Cardiac muscle cell (in vitro differentiated cells and primary cell): ENCODE measurements at places on chromosomes 2 and 18. TPM values are rescaled to one million over a fixed set of nuclear protein-coding genes. Genes with fewer than 3 reads are reported as not detected.
A peak's percentile ranks its signal among the peaks of the same experiment; 100 is the strongest.

IMPA2 gene
- 16.3 and 60.0 TPM in 2 replicates for total RNA-seq

B3GNT7 gene
- total RNA-seq = 7.7 and 15.8 TPM in 2 replicates

TFPI gene
- total RNA-seq = 6.6 and 9.3 TPM in 2 replicates

MYO5B gene
- 6.4 and 16.7 TPM in 2 replicates for total RNA-seq

POTEI gene
- 1.2 and 2.4 TPM in 2 replicates for total RNA-seq

CABYR gene
- total RNA-seq = 0.99 and 1.7 TPM in 2 replicates

KATNAL2 gene
- total RNA-seq = 4.8 and 19.6 TPM in 2 replicates

CRYBA2 gene
- not detected in 2 replicates for total RNA-seq

PLA2R1 gene
- 0.09 and 0.11 TPM in 2 replicates for total RNA-seq

CACNB4 gene
- total RNA-seq = 0.09 and 0.25 TPM in 2 replicates

WBP1 gene
- total RNA-seq = 168 and 174 TPM in 2 replicates

KCNJ3 gene
- total RNA-seq = 1.9 and 3.3 TPM in 2 replicates

- DNase-seq = no peak
- no peaks in the 10 kb centered on the region for H3K27me3 ChIP-seq
- no peak overlapping the region for H3K27ac ChIP-seq
- no peaks in the 10 kb centered on the region for H3K4me1 ChIP-seq
- peaks cover 3% of the 10 kb centered on the region for H3K36me3 ChIP-seq
- no peak overlapping the region for H3K4me3 ChIP-seq
These were observed 84.4 kb downstream of the DGKD start for GRCh38 chr2:233438573-233439147.

DNA sequence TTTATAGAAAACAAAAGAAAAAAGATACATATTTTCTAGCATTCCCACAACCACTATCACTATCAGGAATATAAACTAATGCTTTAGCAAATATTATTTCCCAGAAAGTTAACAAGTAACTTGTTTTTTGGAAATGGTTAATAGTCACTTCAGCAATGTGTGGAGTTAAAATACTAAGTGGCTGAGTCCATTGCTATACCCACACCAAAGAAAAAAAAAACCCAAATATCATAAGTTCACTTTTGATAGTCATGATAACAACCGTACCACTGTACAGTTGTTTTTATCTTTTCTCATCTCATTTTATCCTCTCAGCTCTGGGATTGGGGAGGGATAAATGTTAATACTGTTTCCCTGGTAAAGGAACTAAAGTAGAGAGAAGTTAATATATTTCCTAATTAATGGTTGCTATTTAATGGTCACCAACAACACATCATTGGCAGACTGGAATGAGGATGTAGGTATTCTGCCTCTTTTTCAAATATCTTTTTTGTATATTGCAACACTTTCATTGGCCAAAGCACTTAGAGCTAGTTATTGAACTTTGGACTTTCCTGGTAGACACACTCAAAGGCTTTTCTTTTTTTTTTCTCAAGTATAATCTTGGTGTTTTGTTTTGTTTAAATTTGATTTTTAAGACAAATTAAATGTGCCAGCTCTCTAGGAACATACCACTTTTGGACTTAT is 18.4 kb upstream of the KANSL1L start:
- no peaks in the 10 kb centered on the region for H3K27me3 ChIP-seq
- no peaks in the 10 kb centered on the region for H3K4me1 ChIP-seq
- DNase-seq = no peak
- H3K4me3 ChIP-seq = no peak overlapping the region
- H3K27ac ChIP-seq = no peak overlapping the region
- no peaks in the 10 kb centered on the region for H3K36me3 ChIP-seq

DNA sequence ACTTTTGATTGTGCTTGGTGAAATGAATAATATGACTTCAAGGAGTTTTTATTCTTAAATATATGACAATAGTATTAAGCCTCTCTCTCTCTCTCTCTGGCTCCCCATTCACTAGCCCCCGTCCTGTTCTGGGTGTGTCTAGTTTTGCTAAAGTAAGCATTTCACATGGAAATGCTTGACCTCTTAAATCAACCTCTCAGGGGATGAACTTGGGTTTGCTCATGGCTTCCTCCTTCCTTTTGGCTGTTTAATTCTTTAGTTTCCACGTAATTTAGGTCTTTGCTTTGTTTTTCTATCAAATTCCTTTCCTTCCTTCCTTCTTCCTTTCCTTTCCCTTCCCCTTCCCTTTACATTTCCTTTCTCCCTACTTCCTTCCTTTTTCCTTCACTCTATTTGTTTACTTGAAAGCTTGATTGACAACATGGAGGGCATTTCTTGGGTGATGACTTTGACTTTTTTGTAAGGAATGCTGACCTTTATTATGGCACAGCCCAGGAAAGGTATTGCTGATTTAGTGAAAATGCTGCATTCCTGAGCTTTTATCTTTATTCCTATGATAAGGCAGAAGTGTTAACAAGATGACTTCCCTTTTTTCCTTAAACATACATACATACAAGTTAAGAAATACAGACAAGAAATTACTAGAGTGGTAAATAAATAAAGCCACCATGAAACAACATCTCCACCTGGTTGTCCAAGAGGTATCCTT is 3.6 kb downstream of the DPP4 start:
- H3K4me1 ChIP-seq = no peaks in the 10 kb centered on the region
- no peak for DNase-seq
- no peak overlapping the region for H3K4me3 ChIP-seq
- peaks cover 46% of the 10 kb centered on the region for H3K27me3 ChIP-seq

- no peak overlapping the region for H3K4me3 ChIP-seq
- no peaks in the 10 kb centered on the region for H3K4me1 ChIP-seq
- no peak overlapping the region for H3K27ac ChIP-seq
- H3K36me3 ChIP-seq = no peaks in the 10 kb centered on the region
- DNase-seq = peak; percentile 24
These were observed 1097.2 kb downstream of the TDRD15 start for GRCh38 chr2:22221006-22221405.

DNA sequence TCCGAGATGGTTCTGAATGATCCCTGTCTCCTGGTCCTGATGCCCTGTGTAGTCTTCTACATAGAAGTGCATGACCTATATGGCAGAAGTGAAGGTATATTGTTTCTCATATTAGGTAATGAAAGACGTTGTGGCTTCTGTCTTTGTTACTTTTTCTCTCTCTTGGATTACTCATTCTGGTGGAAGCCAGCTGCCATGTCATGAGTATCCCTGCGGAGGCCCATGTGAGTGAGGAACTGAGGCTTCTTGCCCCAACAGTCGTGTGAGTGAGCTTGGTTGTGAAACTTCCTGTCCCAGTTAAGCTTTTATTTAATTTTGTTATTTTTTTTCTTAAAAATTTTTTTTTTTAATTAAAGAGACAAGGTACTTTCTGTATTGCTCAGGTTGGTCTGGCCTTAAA is 134.7 kb downstream of the UBR3 start:
- DNase-seq = peak; percentile 83
- no peak overlapping the region for H3K4me3 ChIP-seq
- H3K27me3 ChIP-seq = no peaks in the 10 kb centered on the region
- peaks cover 26% of the 10 kb centered on the region for H3K36me3 ChIP-seq

- no peak for DNase-seq
- H3K27ac ChIP-seq = no peak overlapping the region
- H3K4me3 ChIP-seq = no peak overlapping the region
- peaks cover 33% of the 10 kb centered on the region for H3K27me3 ChIP-seq
These were observed 3.2 kb downstream of the SNED1 start for GRCh38 chr2:241001413-241002274.

DNA sequence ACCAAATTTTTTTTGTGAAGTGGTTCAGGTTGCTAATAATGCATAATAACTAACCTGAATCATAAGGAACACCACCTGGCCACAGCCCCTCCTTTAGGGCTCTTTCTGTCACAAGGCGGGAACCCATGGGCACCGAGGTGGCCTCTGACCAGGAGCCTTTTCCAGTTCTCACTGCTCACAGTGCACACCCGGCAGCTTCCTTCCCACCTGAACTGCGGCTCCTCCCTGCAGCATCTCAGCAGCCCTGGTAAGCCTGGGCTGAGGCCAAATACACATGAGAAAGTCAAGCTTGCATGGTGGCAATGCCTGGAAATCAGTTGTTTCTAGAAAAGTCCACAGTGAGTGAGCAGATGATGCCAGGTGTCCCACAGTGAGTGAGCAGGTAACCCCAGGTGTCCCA is 77.6 kb upstream of the SNTG2 start:
- DNase-seq = no peak
- no peak overlapping the region for H3K27ac ChIP-seq
- no peaks in the 10 kb centered on the region for H3K4me1 ChIP-seq

DNA sequence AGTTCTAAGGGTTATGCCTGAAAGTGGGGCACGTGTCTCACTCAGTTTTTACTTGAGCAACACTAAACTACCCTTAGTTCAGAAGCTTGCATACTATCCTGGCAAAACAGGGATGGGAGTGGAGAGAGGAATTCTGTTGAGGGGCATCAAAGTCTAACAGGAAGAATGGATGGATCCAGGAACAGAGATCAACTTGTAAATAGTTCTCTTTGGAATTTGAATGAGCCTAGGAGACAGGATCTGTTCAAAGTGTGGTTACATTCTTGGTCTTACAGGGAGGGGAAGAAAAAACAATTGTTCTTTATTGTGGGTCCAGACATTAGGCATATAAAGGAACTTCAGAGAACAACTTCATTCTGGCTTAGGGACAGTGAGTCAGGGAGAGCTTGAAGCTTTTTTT is 560.2 kb downstream of the CNTNAP5 start:
- DNase-seq = no peak
- H3K4me1 ChIP-seq = no peaks in the 10 kb centered on the region
- no peak overlapping the region for H3K4me3 ChIP-seq

DNA sequence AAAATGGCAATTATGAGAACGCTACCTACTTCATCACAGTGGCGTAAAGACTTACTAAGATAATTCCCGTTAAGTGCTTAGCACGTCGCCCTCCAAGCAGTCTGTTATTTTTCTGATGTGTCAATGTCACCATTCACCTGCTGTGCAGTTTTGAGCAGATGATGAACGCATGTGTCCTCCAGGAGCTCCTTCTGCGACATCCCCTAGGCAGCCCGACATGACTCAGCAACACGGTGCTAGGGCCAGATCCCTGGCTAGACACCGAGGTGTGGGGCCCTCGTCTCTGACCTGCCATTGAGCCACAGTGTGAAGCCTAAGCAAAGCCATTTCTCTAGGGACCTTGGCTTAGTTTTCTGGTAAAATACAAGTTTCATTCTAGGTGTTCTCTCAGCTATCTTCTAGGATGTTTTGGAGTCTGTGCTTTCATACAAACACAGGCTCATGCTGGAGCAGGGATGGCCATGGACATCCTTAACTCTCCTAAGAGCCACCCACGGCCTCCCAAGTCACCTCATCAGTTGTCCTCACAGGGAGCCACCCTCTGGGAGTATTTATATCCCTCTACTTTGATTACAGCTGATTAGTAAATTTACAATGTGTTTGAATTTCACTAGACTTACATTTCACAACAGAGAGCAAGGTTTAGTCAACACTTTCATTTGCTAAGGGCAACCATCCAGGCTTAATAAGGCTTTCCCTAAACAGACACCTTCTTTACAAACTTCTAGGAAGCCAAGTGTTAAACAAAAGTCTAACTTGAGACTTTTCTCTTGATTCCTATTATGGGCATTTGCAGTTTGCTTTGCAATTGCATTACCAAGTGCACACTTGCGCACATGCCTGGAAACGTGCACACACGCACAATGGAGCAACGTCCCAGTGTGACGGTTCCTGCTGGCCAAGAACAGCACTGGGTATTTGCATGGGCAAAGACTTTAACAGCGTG is 376.8 kb upstream of the ID2 start:
- H3K36me3 ChIP-seq = no peaks in the 10 kb centered on the region
- H3K27ac ChIP-seq = no peak overlapping the region
- no peaks in the 10 kb centered on the region for H3K4me1 ChIP-seq
- H3K4me3 ChIP-seq = no peak overlapping the region
- DNase-seq = no peak

- H3K4me1 ChIP-seq = peaks cover 42% of the 10 kb centered on the region
- H3K4me3 ChIP-seq = no peak overlapping the region
- H3K27ac ChIP-seq = peak overlapping the region; percentile 11
- no peaks in the 10 kb centered on the region for H3K36me3 ChIP-seq
- DNase-seq = no peak
These were observed 3.0 kb downstream of the ADRA2B start for GRCh38 chr2:96113367-96113677.

DNA sequence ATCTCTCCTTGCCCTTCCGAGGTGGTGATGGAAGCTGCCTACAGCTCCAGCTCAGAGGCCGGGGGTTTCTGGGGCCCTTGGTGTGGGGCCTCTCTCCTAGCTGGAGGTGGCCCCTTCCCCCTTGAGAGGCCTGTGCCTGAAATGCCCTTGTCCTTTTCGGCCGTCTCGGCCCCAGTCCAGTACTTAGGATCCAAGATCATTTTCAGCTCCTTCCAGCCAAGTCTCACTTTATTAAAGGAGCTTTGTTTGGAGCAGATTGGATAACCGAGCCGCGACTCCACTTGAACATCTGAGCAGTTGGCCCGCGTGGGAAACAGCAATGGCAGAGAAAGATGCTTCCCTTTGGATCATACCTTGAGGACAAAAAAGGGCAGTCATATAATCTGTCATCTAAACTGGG is 125.0 kb downstream of the NEDD4L start:
- DNase-seq = no peak
- H3K4me3 ChIP-seq = no peak overlapping the region
- no peaks in the 10 kb centered on the region for H3K27me3 ChIP-seq
- H3K4me1 ChIP-seq = no peaks in the 10 kb centered on the region
- H3K27ac ChIP-seq = no peak overlapping the region

DNA sequence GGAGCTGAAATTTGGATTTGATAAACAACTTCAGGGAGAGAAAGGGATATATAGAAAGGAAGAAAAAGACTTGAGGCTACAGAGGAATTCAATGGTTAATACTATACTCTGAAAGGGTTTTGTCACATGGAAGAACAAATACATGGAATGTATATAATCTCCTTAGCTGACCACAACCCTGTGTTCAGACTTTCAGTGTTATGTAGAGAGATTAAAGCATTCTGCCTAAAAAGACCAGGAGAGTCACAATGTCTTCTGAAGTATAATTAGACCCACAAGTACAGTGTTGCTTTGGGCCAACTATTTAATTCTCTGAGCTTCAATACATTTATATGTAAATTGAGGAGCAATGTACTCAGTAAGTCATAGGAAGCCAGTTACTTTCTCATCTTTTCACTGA is 123.8 kb upstream of the FSHR start:
- no peak overlapping the region for H3K27ac ChIP-seq
- H3K4me3 ChIP-seq = no peak overlapping the region
- no peaks in the 10 kb centered on the region for H3K36me3 ChIP-seq

GRCh38 chr18:61435064-61435652 is 101.9 kb downstream of the CDH20 start:
- no peaks in the 10 kb centered on the region for H3K36me3 ChIP-seq
- H3K4me3 ChIP-seq = no peak overlapping the region
- H3K27me3 ChIP-seq = no peaks in the 10 kb centered on the region

DNA sequence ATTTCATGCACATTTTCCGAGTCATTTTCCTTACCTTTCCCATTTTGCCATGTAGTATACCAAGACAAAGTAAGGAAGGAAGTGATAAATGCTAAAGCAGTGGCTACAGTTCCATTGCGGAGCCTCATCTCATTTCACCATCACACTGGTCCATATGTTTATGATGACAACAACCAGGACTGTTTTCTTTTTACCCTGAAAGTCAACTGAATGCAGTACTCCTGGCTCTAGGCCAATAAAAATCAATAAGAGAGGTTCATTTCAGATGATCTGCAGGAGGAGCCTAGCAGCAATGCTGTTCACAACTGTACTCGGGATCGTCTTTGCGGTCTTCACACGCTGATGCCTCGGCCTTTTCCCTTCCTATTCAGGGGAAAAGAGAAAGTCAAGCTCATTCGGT is 4.7 kb downstream of the MGAT4A start:
- DNase-seq = no peak
- peaks cover 40% of the 10 kb centered on the region for H3K27me3 ChIP-seq
- H3K4me3 ChIP-seq = no peak overlapping the region
- no peak overlapping the region for H3K27ac ChIP-seq

GRCh38 chr2:10026940-10027569 is 16.3 kb upstream of the KLF11 start:
- no peak for DNase-seq
- H3K36me3 ChIP-seq = no peaks in the 10 kb centered on the region
- no peak overlapping the region for H3K4me3 ChIP-seq
- H3K27ac ChIP-seq = no peak overlapping the region
- no peaks in the 10 kb centered on the region for H3K27me3 ChIP-seq
